Activated T-cell treated with anti-CD3 and anti-CD28 coated beads, Interleukin-2, amount 50 U/mL, for 4 hours (primary cell): ENCODE measurements at places on chromosomes 16 and 17.

GRCh38 chr16:28155293-28155692, 56.5 kb downstream of the XPO6 start:
- DNase-seq: no peak

- DNase-seq: no peak
Observed at GRCh38 chr16:76081967-76082366, 195.2 kb upstream of the CNTNAP4 start.

GRCh38 chr16:21033704-21034103, 116.9 kb downstream of the DNAH3 start:
- DNase-seq: no peak

- DNase-seq: no peak
Observed at GRCh38 chr17:71455219-71455618, 665.6 kb upstream of the SOX9 start.
